ENCODE measurements at places on chromosomes 7 and 10.

- no peak for DNase-seq
These were observed 76.7 kb downstream of the SHH start for GRCh38 chr7:155735442-155736115.

GRCh38 chr10:17816199-17816598, 7.1 kb downstream of the MRC1 start:
- no peak for DNase-seq

GRCh38 chr7:98281757-98282606, 496 bp downstream of the BRI3 start:
- DNase-seq: peak; percentile 54

DNA sequence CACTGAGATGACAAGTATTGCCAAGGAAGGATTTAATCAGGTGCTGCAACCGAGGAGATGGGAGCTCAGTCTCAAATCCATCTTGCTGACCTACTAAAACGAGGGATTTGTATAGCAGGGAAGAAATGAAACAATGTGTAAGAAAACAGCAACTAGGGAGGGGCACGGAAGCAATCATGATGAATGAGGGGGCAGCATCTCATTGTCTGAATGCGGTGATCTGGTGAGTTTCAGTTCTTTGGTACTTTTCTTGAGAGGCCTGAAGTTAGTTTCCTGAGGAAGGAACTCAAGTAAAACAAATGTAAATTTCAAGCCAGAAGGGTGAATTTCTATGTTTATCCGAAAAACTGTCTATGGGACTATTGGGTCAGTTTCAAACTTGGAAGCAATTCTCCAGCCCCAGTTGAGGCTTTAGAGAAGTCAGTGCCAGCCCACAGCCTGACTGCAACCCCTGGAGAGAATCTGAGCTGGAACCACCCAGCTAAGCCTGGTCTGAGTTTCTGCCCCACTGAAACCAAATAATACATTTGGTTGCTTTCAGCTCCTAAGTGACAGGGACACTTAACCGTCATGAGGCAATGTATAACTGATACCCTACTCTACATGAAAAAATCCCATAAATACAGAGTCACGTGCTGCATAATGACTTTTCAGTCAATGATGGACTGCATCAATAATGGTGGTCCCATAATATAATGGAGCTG, 45.8 kb upstream of the TNS3 start:
- no peak for DNase-seq

DNA sequence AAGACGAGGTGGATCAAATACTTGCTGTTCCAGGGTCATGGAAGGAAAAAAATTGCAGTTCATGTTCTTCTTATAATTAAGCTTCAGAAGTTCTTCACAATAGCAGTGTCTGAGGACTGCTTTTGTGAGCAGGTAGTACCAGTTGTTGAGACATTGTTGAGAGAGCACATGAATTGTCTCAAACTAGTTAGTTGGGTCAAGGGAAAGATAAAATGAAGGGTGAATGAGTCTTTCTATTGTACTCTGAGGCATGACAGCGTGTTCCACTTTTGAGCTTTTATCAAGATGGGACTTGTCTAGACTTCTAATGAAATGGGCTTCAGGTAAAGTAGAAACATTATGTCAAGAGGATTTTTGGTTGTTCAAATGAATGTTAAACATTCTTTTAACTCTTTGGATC, 26.0 kb downstream of the KAT6B start:
- no peak for DNase-seq

GRCh38 chr10:101492814-101493213, 95.2 kb downstream of the POLL start:
- no peak for DNase-seq

GRCh38 chr10:21754410-21755011, 220.5 kb downstream of the MLLT10 start:
- no peak for DNase-seq

All from amygdala (tissue), 56 donors.